ENCODE measurements at places on chromosomes 7 and 10.

DNA sequence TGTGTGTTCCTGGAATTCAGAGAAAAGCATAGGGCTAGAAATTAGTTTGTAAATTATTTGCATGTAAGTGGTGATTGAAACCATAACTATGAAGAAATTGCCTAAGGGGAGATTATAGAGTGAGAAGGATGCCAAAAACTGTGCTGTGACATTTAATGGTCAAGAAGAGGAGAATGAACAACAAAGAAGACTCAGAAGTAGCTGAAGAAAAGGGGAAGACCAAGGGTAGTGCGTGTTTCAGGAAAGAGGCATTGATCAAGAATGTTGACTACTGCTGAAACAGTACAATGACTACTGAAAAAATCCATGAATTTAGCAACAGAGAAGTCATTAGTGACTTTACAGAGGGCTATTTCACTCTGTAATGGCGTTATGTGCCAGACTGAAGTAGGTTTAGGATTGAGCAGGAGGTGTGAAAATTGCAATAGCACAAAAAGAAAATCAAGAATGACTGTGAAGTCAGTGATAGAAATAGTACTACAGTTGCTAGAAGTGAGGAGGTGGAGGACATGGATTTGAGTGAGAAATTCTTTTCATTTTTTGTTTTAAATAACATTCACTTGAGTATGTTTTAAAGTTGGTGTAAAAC is 28.9 kb upstream of the SAMD9L start:
- no peak for DNase-seq

GRCh38 chr10:91033324-91033950 is 112.5 kb upstream of the ANKRD1 start:
- DNase-seq, result no peak

GRCh38 chr10:44818701-44819127 is 92.4 kb upstream of the TMEM72 start:
- DNase-seq, result no peak

- peak; percentile 6 for DNase-seq
These were observed 84.7 kb downstream of the SNX10 start for GRCh38 chr7:26376175-26376917.

Measured in activated CD4-positive, alpha-beta T cell treated with anti-CD3 and anti-CD28 coated beads, Interleukin-2, amount 50 U/mL, for 24 hours (primary cell).